ENCODE measurements at places on chromosomes 12 and 14.

DNA sequence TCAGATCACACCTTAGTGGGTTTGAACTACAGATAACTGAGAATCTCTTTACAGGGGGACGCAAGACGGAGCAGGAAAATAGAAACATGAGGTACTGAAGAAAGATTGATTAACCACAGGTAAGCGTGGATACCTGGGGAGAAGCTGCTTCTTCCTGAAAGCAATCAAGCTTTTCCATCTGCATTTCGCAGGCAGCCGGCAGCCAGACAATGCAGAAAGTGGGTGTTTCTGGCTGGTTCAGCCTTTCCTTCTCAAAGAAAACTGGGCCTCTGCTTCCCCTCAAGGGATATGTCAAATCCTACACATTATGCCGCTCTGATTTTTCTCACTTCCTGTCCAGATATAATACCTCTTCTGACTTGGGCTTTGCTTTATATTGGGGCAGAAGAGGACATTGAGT is 39.1 kb upstream of the PPFIA2 start:
- no peak for DNase-seq

- peak; percentile 50 for DNase-seq
Observed at GRCh38 chr14:20671597-20672283, 12.6 kb upstream of the RNASE4 start.

GRCh38 chr14:62718629-62719028 is 326.6 kb downstream of the KCNH5 start:
- DNase-seq: no peak

DNA sequence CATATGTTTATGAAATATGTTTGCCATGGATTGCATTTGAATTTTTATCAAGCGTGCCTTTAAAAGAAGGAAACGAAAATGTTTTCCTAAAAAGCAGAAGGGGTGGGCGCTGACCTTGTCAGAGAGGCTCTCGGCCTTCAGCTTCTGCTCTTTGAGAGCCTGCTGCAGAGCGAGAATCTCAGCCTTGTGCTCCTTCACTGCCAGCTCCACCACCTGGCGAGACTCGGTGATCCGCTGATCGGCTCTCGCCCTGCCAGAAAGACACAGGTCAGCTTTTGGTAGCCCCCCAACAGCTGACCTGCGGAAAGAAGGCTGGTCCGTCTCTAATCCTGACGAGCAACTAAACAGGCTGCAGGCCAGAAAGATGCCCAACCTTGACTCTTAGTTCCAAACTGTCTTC is 62.4 kb downstream of the PRKAB1 start:
- DNase-seq: no peak

- DNase-seq: peak; percentile 90
Observed at GRCh38 chr14:70655110-70655826, 13.6 kb downstream of the TTC9 start.

GRCh38 chr12:108305991-108306501 is 33.1 kb downstream of the CMKLR1 start:
- DNase-seq: no peak

DNA sequence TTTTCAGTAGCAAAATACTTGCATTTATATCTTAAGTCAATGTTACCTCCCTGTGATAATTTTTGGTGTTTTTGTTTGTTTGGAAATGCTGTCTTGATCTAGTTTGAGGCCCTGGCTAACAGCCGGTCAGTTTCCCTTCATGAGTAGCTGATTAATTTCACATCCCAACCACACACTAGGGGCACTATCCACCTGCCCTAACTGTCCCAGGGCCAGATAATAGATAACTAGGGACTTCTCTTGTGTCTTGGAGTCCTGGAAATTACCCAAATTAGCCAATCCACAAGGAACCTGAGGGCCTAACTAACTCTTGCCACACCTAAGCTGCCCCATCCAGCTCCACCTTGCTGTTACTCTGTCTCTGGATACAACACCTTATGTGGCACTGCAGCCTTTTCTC is 399.9 kb downstream of the FOXG1 start:
- DNase-seq: no peak

- DNase-seq: no peak
Observed at GRCh38 chr12:2886768-2887450, 3.8 kb upstream of the TULP3 start.

GRCh38 chr12:71671816-71672215 is 7.7 kb downstream of the THAP2 start:
- DNase-seq: no peak

DNA sequence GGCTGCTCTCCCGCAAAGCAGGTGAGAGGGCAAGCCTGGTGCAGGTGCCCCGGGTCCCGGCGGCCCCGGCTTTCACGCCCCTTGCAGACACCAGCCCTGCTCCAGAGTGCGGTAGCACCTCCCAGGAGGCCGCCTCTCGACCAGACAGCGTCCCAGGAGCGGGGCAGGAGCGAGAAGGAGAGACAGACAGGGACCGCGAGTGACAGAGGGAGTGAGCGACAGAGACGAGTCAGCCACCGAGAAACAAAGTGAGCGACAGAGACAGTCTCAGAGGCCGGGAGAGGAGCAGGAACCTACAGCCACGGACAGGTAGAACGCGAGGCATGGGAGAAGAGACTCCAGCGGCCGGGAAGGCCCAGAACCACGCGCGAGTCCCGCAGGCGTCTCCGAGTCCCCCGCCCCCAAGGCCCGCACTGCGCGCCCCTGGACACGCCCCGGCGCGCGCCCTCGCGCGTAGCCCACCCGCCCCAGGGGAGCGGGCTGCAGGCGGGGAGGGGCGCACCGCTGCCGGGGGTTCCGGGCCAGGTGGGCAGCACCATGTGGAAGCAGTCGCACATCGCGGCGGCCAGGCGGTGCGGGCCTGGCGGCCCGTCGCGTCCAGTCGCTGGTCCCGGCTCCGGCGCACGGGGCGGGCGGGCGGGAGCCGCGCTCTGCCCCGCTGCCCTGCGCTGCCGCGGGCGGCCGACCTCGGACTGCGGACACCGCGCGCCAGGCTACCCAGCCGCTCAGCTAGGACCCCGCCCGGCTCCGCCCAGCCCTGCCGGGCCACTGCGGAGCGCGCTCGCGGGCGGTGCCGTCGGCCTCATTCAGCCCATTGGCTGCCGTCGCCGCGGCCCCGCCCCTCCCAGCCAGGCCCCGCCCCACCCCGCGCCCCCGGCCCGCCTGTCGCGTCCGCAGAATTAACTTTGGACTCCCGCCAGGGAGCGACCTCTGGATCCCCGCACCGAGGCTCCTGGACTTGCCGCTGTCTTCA is at the start of gene AHNAK2:
Gene AHNAK2, minus strand, starts transcription at position 694 of the 973 bp plus-strand sequence. Its CDS starts 137 bp downstream, at position 557.
- DNase-seq: peak; percentile 64

Data from activated CD4-positive, alpha-beta T cell treated with anti-CD3 and anti-CD28 coated beads, Interleukin-10, Interleukin-2, amounts not matched to agents 100 ng/mL and 50 ng/mL, durations not matched to agents 16 hours and 8 hours (primary cell).